Stimulated activated CD4-positive, alpha-beta T cell treated with anti-CD3 and anti-CD28 coated beads, Interleukin-1b, Interleukin-23, amount 100 ng/mL, for 1 hour (primary cell): ENCODE measurements at places on chromosomes 1 and 21.
A peak's percentile ranks its signal among the peaks of the same experiment; 100 is the strongest.

DNA sequence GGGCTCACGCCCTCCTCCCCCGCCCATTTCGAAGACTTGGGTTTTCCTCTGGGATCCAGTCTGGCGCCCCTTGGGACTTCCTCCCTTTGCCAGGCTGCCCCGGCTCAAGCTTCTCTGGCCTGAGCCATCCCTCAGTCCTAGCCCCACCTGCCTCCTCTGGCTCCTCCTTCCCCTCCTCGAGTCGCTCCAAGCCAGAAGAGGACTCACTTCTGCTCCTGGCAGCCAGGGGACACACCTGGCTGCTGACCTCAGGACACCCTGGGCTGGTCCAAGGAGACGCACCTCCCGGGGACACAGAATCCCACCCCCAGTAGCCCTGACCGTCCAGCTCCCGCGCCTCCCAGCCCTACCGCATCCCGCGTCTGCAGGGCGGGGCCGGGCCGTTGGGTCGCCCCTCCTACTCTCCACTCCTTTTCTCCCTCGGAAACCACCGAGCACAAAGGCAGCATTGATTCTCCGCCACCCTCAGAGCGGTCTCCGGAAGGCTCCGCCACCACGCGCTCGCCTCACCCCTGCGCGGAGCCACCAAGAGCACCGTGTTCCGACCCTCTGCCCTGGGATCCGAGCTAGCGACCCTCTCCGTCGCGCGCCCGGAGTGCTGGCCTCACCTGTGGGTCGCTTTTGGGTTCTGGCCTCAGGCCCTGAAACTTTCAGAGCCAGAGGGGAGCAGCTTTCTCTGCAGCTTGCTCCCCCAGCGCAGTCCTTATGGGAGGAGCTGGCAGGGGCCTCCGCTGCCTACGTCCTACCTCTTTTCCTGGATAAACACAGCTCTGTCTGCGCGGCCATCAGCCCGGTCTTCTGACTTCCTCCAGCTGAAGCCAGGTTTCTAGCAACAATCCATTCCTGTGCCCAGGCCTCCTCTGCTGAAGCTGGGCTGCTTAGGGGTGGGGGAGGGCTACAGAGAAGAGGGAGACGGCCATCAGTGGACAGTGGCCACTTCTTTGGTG is at the start of gene C2CD4D:
TSS of gene C2CD4D (minus strand) at position 364 of the 947 bp plus-strand sequence. CDS start 831 bp downstream, outside the sequence.
- peak; percentile 36 for DNase-seq

GRCh38 chr1:202998836-202999750 is 8.1 kb upstream of the TMEM183A start:
- peak; percentile 28 for DNase-seq

- no peak for DNase-seq
These were observed 106.8 kb downstream of the EPHB2 start for GRCh38 chr1:22817462-22817861.

DNA sequence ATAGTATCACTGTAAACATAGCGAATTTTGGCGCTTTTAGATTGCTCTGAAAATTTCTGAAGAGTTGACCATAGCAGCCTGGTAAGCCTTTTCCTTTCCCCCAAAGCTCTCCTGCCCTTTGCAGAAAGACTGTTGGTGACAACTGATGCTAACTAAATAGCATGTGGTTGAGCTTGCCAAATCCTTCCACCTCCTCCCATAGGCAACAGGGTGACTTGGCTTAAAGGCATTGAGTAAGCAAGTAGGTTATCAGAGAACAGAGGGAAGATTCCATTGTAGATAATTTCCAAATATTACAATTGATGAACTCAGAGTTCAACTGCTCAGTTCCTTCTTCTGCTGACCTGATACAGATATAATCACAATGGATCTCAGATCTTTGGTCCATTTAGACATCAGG is 19.9 kb upstream of the HMGCL start:
- no peak for DNase-seq

GRCh38 chr1:215569986-215570824 is 3.1 kb downstream of the KCTD3 start:
- DNase-seq, result no peak

GRCh38 chr1:172882791-172883386 is 167.9 kb downstream of the TNFSF18 start:
- no peak for DNase-seq

GRCh38 chr1:116429821-116430374 is 56.9 kb downstream of the ATP1A1 start:
- DNase-seq, result no peak

DNA sequence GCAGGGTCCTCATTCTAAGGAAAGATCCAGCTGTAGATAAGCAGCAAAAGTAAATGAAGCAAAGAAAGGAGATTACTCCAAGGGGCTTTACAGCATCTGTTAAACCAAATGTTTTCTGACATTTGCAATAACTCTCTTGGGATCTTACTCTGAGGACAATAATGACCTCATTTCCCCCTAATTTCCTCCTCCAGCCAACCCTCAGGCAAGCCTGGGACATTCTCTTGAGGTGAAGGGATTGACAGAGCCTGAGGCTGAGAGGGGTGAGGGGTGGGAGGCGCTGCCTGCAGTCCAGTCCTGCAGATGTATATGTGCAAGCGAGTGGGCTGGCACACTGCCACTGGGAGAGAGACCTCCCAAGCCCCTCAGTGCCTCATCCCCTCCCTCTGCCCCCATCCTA is 40.5 kb upstream of the NEK2 start:
- DNase-seq, result no peak

DNA sequence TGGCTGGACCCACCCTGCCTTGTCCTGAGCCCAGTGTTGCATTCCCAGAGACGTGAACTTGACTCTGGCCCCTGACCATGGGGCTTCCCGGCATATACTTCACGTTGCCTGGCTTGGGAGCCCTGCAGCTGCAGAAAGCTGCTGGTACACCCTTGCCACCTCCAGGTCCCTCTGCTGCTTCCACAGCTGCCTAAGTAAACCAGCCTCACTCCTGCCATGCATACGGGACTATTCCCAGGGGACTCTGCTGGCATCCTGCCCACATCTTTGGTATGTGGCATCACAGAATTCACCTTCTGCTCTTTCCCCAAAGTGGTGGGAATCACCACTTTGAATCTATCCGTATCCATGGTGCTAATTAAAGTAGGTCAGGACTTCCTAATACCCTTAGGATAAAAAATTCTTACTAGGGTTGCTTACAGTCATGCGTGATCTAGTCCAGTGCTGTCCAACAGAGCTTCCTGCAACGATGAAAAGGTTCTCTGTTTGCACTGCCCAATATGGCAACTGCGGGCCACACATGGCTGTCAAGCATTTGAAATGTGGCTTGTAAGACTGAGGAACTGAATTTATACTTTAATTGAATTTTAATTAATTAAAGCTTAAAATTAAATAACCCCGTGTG is 203.0 kb downstream of the GRIK3 start:
- DNase-seq, result no peak

DNA sequence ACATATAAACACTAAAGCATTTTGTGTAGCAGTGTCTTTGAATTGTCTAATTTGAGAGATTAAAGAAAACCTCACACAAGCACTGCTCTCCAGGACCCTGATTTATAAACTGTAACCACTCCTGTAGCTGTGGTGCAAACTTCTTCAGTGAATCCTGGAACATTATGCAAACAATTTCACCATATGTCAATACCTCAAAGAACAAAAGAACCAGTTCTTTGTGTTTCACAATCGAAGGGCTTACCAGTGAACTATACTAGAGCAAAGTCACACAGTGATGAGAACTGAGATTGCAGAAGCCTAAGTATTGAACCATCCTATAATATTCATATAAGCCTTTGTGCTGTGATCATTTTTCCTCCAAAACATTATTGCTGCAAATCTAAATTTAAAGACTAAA is 21.5 kb downstream of the DPH5 start:
- no peak for DNase-seq

DNA sequence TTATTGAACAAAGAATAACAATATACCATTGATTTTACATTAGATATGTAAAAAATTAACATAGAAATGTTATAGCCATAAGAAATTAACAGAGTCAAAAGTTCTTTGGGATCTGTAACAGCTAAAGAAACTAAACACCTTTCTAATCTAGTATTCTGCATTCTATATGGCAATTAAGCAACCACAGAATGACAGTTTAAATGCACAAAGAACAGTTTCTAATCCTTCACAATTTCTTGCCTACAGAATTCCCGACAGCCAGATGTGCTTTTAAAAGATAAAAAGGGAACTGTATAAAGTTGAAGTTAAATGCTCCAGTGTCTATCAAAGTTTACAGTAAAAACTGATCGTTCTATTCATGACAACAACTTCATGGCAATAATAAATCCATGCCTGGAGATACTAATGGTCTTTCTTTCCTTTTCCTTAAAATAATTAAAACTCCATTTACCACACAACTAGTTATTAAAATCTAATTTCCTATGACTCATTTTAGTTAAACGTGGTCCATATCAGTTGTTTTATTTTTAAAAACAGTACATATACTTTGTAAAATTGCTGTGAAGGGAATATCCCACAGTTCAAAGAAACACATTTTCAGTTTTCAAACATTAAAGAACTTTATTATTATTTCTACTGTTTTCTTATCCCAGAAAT is 110.2 kb downstream of the EIF4G3 start:
- no peak for DNase-seq

DNA sequence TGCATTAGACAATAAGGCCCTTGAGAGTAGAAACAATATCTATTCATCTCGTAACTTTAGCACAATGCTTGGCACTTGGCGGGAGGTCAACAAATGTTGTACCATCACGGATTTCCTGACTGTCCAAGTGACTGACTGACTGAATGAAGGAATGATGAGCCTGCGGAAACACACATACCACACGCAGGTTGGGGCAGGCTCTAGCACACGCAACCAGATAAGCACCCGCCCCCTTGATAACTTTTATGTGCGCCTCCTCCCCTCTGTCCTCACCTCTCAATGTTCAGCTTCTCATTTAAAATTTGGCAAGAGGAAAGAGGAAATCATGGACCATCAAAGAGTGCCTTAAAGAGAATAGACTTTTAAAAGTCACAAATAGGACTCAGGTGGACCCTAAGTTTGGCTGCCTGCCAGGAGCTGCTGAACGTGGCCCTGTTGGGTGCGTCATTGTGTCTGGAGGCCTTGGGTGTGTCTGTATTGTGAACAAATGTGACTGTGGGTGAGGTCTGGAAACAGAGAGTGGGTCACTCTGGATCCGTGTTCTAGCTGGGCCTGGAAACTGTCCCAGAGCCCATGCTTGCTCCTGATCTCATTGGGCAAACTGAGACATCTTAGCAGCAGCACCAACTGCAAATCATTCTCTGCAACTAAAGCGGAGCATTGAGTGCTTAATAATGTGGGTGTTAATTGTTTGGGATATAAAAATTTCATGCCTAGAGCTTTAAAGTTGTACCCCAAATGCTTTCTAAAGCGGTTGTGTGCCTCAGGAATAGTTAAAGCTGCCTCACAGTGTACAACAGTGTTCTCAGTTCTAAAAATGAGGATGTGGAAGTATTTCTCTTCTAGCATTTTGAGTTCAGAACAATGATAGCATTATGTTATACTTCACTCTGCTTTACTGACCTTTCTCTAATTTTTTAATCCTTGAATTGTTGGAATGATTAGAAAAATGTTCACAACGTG is 47.6 kb upstream of the ABCG1 start:
- DNase-seq, result no peak

DNA sequence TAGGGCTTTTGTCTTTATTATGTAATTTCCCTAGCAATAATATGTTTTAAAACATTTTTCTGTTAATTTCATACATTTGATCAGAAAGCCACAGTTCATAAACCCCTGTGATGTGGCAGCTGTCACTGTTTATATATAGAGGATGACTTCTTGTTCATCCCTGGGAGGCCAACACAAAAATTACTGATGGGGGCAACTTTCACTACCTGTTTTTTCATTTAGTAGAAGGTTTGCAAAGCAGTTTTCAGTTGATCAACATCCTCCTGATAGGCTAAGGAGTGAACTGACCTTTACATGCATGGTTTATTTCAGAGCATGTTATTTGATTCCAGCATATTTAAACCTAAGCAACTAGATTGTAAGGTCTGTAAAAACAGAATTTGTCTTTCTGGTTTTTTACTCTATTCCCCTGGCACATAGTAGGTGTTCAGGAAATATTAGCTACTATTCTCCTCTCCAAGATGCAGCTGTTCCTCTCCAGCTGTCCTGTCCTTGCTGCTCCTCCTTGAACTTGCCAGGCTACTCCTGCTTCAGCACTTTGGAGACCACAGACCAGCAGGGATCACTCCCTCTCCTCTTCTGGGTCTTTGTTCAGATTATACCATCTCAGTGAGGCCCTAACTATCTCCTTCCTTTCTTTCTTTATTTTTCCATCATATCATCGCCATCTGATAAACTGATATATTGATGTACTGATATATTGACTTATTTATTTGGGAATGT is 54.7 kb downstream of the ROR1 start:
- DNase-seq, result no peak

GRCh38 chr1:162644986-162645314 is 12.7 kb downstream of the DDR2 start:
- no peak for DNase-seq

- DNase-seq, result no peak
These were observed 32.5 kb downstream of the CDKN2C start for GRCh38 chr1:51002516-51002915.
